ENCODE measurements at places on chromosomes 7 and 10. TPM values are rescaled to one million over a fixed set of nuclear protein-coding genes. Genes with fewer than 3 reads are reported as not detected.

The HECW1 gene
- 0.16 TPM for total RNA-seq

GRCh38 chr10:13331646-13332045, 16.4 kb downstream of the SEPHS1 start:
- no peak for DNase-seq

- DNase-seq, result no peak
These were observed 118.3 kb downstream of the PPP1R17 start for GRCh38 chr7:31805209-31805818.

DNA sequence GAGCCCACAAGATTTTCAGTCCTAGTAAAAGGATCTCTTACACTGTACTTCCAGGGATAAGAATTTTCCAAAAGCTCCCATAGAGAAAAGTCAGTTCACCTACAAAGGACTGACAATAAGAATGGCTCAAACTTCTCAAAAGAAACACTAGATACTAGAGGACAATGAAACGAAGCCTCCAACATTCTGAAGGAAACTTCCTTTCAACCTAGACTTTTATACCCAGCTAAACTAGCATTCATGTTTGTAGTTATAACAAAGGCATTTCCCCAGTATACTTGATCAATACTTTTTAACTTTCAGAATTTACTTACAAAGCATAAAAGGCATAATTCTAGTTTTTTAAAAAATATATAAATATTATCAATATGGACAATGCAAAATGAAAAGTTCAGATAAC, 41.0 kb upstream of the DNAAF5 start:
- DNase-seq, result no peak

GRCh38 chr7:30474485-30474884, 4.1 kb downstream of the NOD1 start:
- DNase-seq, result no peak

GRCh38 chr7:916291-916941, 38.1 kb downstream of the ADAP1 start:
- no peak for DNase-seq

DNA sequence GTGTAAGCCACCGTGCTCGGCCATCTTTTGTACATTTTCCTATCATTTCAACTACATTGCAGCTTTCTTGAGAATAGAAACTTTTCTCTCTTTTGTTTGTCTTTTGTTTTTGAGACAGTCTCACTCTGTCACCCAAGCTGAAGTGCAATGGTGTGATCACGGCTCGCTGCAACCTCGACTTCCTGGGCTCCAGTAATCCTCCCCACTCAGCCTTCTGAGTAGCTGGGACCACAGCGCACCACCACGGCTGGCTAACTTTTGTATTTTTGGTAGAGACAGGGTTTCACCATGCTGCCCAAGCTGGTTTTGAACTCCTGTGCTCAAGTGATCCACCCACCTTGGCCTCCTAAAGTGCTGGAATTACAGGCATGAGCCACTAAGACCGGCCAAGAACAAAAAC, 31.3 kb upstream of the DAGLB start:
- DNase-seq, result no peak

The MYO1G gene
- 1.8 TPM for total RNA-seq
